ENCODE measurements at places on chromosomes 1 and 21. TPM values are rescaled to one million over a fixed set of nuclear protein-coding genes. Genes with fewer than 3 reads are reported as not detected.

Gene OR10Z1
- not detected for total RNA-seq

Gene KIF17
- 19.1 TPM for total RNA-seq

Gene MFN2
- 95.7 TPM for total RNA-seq

Gene NCF2
- total RNA-seq, result under 0.01 TPM

Gene MT1HL1
- total RNA-seq, result not detected

Gene GABRD
- 0.13 TPM for total RNA-seq

Gene MYCL
- 0.16 TPM for total RNA-seq

Gene CHODL
- 0.16 TPM for total RNA-seq

Gene HSPB7
- total RNA-seq, result not detected

Gene FAM151A
- not detected for total RNA-seq

Gene PKP1
- 1.3 TPM for total RNA-seq

Gene AHCTF1
- 19.1 TPM for total RNA-seq

Gene KRTAP21-2
- not detected for total RNA-seq

Gene TNFRSF8
- total RNA-seq, result 0.13 TPM

Gene CXADR
- total RNA-seq, result 76.5 TPM

Gene RGL1
- total RNA-seq, result 11.7 TPM

Gene RCSD1
- total RNA-seq, result 22.5 TPM

Gene KRTAP12-2
- not detected for total RNA-seq

Gene KCNN3
- total RNA-seq, result 1.5 TPM

Gene CDA
- total RNA-seq, result 1.4 TPM

Gene NPR1
- total RNA-seq, result 30.6 TPM

Gene LAX1
- under 0.01 TPM for total RNA-seq

Gene ERVH48-1
- not detected for total RNA-seq

Data from bladder microvascular endothelial cell (primary cell).